ENCODE measurements at places on chromosomes 6 and 20.

- H3K27me3 ChIP-seq, result no peaks in the 10 kb centered on the region
- peak overlapping the region; percentile 17 for H3K4me3 ChIP-seq
- no peaks in the 10 kb centered on the region for H3K36me3 ChIP-seq
- peak; percentile 30 for DNase-seq
- peak overlapping the region; percentile 30 for H3K27ac ChIP-seq
Observed at GRCh38 chr6:155418017-155418761, 37.5 kb downstream of the NOX3 start.

- no peaks in the 10 kb centered on the region for H3K4me1 ChIP-seq
- H3K27ac ChIP-seq, result no peak overlapping the region
- no peak for DNase-seq
- H3K27me3 ChIP-seq, result no peaks in the 10 kb centered on the region
Observed at GRCh38 chr6:159068904-159069578, 24.2 kb upstream of the TAGAP start.

DNA sequence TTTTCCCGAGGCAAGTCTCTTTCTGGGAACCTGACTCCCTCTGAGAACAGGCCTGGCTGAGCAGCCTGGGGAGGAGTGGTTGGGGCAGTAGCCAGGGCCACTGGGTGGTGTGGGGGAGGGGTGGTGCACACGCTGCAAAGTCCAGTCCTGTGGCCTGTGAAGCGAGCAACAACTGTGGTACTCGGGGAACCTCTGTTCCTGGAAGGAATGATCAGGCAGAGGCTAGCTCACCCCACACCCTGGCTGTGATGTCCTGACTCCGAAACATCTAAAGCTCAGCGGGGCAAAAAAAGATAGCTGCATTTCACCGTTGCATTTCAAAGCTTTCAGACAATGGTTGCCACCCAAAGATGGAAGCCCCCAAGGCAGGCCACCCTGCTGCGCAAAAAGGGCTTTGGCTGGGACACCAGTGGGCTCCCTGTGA lies 25.5 kb downstream of the PCK1 start:
- no peaks in the 10 kb centered on the region for H3K27me3 ChIP-seq
- no peaks in the 10 kb centered on the region for H3K36me3 ChIP-seq
- peaks cover 19% of the 10 kb centered on the region for H3K4me1 ChIP-seq
- no peak overlapping the region for H3K27ac ChIP-seq
- DNase-seq, result no peak

GRCh38 chr20:63509088-63509564 lies 10.2 kb upstream of the EEF1A2 start:
- no peak for DNase-seq
- H3K36me3 ChIP-seq, result no peaks in the 10 kb centered on the region
- no peaks in the 10 kb centered on the region for H3K27me3 ChIP-seq

- H3K4me3 ChIP-seq, result no peak overlapping the region
- peaks cover 37% of the 10 kb centered on the region for H3K36me3 ChIP-seq
- DNase-seq, result no peak
- H3K4me1 ChIP-seq, result no peaks in the 10 kb centered on the region
- no peak overlapping the region for H3K27ac ChIP-seq
- no peaks in the 10 kb centered on the region for H3K27me3 ChIP-seq
Observed at GRCh38 chr6:53070806-53071205, 5.6 kb downstream of the FBXO9 start.

DNA sequence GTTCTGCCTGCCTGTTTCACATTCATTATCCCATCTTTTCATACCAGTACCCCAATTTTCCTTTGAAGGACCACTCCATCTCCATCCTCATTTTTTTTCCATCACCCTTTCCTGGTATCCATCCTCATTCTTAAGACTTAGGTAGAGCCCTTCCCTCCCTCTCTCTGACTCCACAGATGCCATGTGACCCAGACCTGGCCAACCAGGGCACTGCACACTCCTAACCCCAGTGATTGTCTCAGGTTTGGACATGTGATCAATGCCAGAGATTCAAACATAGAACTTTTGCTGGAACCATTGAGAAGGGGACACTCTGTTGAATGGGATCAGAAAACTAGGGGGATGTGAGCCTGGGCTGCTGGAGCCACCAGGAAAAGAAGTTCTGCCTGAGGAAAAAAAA lies 39.1 kb upstream of the NFATC2 start:
- no peak overlapping the region for H3K27ac ChIP-seq
- no peaks in the 10 kb centered on the region for H3K27me3 ChIP-seq
- DNase-seq, result no peak

DNA sequence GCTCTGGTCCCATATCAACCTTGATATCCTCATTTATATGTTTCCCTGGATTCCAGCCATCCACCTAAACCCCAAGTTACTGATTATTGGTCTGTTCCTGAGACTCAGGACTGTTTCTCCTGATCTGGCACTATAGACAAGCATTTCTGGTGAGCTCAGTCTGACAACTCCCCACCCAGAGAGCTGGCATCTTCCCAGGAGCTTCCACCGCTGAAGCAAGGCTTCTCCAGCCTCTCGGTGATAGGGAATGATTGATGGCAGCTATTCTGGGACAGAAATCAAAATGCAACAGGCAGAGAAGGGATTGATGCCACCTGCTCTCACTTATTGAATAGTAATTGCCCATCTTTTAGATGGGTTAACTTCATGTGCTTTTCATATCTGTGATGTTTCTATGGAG lies 169.7 kb upstream of the GGTLC1 start:
- no peak for DNase-seq
- no peaks in the 10 kb centered on the region for H3K4me1 ChIP-seq
- no peak overlapping the region for H3K4me3 ChIP-seq
- no peaks in the 10 kb centered on the region for H3K27me3 ChIP-seq
- no peaks in the 10 kb centered on the region for H3K36me3 ChIP-seq
- H3K27ac ChIP-seq, result no peak overlapping the region

GRCh38 chr20:51624157-51624731 lies 81.7 kb upstream of the NFATC2 start:
- no peak for DNase-seq
- no peak overlapping the region for H3K4me3 ChIP-seq
- no peaks in the 10 kb centered on the region for H3K27me3 ChIP-seq
- no peaks in the 10 kb centered on the region for H3K4me1 ChIP-seq

GRCh38 chr6:83767033-83767432 lies 58.1 kb upstream of the SNAP91 start:
- H3K4me3 ChIP-seq, result no peak overlapping the region
- H3K27me3 ChIP-seq, result no peaks in the 10 kb centered on the region
- DNase-seq, result no peak
- H3K36me3 ChIP-seq, result no peaks in the 10 kb centered on the region
- no peak overlapping the region for H3K27ac ChIP-seq

- no peak overlapping the region for H3K27ac ChIP-seq
- no peaks in the 10 kb centered on the region for H3K27me3 ChIP-seq
- no peak overlapping the region for H3K4me3 ChIP-seq
Observed at GRCh38 chr6:79269877-79270276, 35.4 kb upstream of the HMGN3 start.

- H3K36me3 ChIP-seq, result peaks cover 8% of the 10 kb centered on the region
- no peak overlapping the region for H3K27ac ChIP-seq
- no peak overlapping the region for H3K4me3 ChIP-seq
- DNase-seq, result no peak
- H3K27me3 ChIP-seq, result no peaks in the 10 kb centered on the region
Observed at GRCh38 chr6:166417285-166417691, 34.5 kb upstream of the MPC1 start.

DNA sequence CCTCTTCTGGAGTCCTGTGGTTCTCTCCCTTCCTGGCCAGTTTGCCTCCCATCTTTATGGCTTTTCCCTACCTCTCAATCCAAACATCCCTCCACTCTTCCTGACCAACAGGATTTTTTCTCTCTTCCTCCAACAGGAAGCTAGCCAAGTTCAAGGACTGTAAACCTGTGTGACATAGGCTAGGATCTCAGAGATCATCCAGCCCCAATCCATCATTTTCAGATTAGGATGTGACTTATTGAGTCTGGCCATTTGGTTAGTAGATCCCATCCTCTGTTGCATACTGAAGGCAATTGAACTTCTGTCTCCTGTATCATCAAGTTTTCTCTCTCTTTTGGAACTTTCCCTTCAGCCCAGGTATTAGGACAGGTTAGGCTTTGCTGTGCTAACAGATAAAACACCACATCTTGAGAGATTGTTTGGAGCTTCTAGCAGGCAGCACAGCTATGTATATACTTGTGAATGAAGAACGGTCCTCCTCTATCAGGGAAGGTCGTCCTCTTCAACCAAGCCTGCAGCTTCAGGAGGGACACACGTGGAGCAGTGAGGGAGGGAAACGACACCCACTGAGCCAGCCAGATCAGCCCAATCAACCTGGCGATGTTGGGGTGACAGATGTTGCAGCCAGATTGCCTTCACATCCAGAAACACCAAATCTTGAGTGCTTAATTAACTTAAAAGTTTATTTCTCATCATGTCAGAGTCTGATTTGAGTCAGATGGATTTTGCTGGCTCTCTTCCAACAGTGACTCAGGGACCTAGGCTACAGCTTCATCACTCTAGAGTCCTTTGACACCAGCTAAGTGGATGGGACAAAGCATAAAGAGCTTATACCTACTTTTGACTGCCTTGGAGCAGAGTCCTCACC lies 106.8 kb downstream of the GJA10 start:
- peaks cover 3% of the 10 kb centered on the region for H3K4me1 ChIP-seq
- H3K27me3 ChIP-seq, result no peaks in the 10 kb centered on the region
- H3K36me3 ChIP-seq, result no peaks in the 10 kb centered on the region
- no peak for DNase-seq

DNA sequence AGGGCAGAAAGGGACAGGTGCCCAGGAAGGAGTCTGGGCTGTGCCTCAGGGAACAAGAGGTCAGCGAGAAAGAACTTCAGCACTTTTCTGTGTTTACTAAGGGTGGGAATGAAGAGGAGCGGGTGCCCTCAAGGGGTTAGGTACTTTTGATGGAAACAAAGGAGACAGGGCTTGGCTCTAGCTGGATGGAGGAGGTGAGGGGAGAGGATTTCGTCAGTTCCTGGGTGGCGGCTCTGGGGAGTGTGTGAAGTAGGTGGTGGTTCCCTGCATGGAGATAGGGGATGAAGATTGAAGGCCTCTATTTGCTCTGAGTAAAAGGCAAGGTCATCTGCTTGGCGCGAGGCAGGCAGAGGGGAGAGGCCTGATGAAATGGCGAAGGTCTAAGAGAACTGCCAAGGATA lies 40.0 kb upstream of the ANKRD60 start:
- no peaks in the 10 kb centered on the region for H3K27me3 ChIP-seq
- H3K27ac ChIP-seq, result no peak overlapping the region
- peaks cover 62% of the 10 kb centered on the region for H3K36me3 ChIP-seq
- no peak overlapping the region for H3K4me3 ChIP-seq
- no peak for DNase-seq

DNA sequence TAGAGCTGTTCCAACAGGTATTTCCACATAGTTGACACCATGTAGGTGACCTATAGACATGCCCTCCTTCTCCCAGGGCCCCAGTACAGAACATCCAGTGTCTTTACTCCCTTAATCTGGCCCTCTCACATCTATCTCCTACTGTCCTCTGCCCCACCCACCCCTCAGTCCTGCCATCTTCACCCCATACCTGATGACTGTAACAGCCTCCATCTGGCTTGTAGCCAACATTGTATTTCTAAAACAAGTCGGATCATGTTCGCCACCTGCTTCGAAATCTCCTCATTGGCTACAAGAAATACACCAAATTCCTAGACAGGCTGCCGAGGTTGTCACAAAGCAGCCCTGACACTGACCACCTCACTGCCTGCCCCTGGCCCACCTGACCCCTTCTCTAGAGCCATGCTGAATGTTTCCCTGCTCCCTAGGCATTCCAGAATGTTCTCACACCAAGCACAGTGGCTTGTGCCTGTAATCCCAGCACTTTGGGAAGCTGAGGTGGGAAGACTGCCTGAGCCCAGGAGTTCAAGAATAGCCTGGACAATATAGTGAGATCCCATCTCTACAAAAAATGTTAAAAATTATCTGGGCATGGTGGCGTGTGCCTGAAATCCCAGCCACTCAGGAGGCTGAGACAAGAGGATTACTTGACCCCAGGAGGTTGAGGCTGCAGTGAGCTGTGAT lies 6.0 kb downstream of the ZC3H12D start:
- H3K4me1 ChIP-seq, result no peaks in the 10 kb centered on the region
- no peak overlapping the region for H3K4me3 ChIP-seq
- no peak for DNase-seq
- no peaks in the 10 kb centered on the region for H3K27me3 ChIP-seq
- H3K36me3 ChIP-seq, result no peaks in the 10 kb centered on the region

DNA sequence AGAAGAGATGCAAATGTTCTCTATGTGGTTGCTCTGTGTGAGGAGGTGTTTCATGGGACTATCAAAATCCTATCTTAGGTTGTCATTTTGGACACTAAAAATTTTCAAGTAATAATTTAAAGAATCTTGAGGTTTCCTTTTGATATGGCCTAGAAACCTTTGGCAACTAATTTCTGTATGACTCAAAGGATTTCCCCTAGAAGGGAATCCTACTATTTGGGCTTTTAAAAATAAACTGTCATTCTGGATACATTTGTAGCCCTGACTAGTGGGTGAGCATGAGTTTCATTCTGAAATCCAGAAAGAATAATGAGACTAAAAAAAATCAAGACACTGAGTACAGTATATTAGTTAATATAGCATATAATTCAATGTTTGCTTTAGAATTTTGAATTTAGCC lies 25.5 kb upstream of the RAB23 start:
- peaks cover 3% of the 10 kb centered on the region for H3K4me1 ChIP-seq
- DNase-seq, result no peak
- H3K27me3 ChIP-seq, result no peaks in the 10 kb centered on the region
- no peak overlapping the region for H3K4me3 ChIP-seq

GRCh38 chr6:21811484-21811883 lies 217.9 kb downstream of the SOX4 start:
- H3K4me3 ChIP-seq, result no peak overlapping the region
- H3K27ac ChIP-seq, result no peak overlapping the region
- DNase-seq, result no peak
- no peaks in the 10 kb centered on the region for H3K27me3 ChIP-seq
- H3K36me3 ChIP-seq, result no peaks in the 10 kb centered on the region

DNA sequence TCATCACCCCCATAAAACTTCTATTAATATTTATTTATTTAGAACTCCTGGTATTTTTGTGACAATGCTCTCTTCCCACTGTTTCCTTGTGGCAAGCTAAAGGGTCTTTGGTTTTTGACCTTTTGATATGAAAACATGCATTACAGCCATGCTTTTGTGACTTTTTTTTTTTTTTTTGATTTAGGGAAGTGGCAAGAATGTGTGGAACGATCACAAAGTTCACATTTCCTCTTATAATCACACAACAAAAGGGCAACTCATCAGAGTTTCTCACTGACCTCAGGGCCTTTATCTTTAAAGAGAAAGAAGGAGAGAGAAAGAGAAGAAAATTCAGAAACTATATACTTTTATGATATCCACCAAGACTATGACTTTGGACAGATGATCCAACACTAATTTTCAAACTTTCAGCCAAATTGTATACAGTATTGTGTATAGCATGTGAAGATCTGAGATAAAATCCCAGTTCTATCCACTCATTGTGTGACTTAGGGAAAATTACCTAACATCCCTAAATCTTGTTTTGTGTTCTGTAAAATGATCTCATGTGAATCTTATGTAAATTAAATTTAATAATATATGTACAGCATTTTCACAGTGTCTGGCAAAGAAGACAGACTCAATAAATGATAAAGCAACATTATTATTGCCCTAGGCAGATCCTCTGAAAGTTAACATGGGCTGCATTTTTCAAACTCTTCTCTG lies 106.8 kb upstream of the MARCKS start:
- no peaks in the 10 kb centered on the region for H3K27me3 ChIP-seq
- no peaks in the 10 kb centered on the region for H3K36me3 ChIP-seq
- H3K4me1 ChIP-seq, result no peaks in the 10 kb centered on the region
- no peak overlapping the region for H3K4me3 ChIP-seq
- DNase-seq, result no peak

- no peak for DNase-seq
- H3K36me3 ChIP-seq, result no peaks in the 10 kb centered on the region
- no peaks in the 10 kb centered on the region for H3K4me1 ChIP-seq
- peak overlapping the region; percentile 32 for H3K27ac ChIP-seq
Observed at GRCh38 chr20:58596750-58597248, 54.3 kb upstream of the STX16 start.

- H3K27ac ChIP-seq, result no peak overlapping the region
- H3K36me3 ChIP-seq, result peaks cover under 1% of the 10 kb centered on the region
- H3K4me1 ChIP-seq, result peaks cover 8% of the 10 kb centered on the region
- no peak overlapping the region for H3K4me3 ChIP-seq
Observed at GRCh38 chr20:38222231-38222922, 38.2 kb downstream of the KIAA1755 start.
